Gastrocnemius medialis (tissue), 4 donors: ENCODE measurements at places on chromosomes 7 and 10. TPM values are rescaled to one million over a fixed set of nuclear protein-coding genes. Genes with fewer than 3 reads are reported as not detected.

The SAP25 gene
- not detected for total RNA-seq

The ANKRD2 gene
- total RNA-seq: 912 TPM

- no peak for DNase-seq
Observed at GRCh38 chr10:85976267-85976793, 390.3 kb downstream of the GRID1 start.

DNA sequence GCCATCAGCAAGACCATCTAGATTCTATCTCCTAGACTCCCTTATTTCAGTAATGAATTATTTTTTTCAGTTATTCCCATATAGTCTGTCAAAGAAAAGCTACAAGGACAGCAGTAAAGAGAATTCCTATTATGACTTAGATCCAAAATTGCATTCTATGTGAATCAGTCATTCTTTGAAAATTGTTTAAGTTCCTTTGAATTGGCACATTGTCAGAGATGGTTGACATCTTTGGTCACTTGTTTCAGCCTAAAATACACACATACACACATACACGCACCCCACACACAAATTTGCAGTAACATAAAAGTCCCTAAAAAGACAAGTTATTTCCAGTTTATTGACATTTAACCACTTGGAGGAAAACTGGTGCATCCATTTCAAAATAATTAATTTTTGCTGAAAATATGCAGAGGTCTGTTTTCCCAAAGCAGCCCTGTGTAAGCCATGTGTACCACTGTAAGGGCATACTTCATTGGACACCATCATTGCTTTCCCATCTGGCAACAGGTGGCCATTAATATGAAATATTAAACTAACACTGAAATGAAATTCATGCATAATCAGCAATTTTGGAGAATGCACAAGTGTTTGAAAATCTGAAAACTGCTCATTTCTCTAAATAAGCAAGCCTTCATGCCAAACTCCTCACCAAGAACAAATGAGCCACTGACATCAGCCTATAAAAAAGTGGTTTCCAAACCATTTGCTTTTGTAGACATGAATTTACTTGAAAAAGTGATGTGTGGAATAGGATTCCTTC is 121.7 kb upstream of the COL1A2 start:
- DNase-seq: no peak

- no peak for DNase-seq
Observed at GRCh38 chr10:67036808-67037207, 111.0 kb downstream of the LRRTM3 start.

- no peak for DNase-seq
Observed at GRCh38 chr7:116582164-116582732, 57.4 kb downstream of the CAV1 start.

- DNase-seq: no peak
Observed at GRCh38 chr10:3233486-3233990, 61.0 kb upstream of the PITRM1 start.

GRCh38 chr7:132240262-132240661 is 336.0 kb downstream of the PLXNA4 start:
- no peak for DNase-seq

GRCh38 chr7:112833082-112833481 is 42.9 kb upstream of the TMEM168 start:
- DNase-seq: no peak

- DNase-seq: no peak
Observed at GRCh38 chr10:76001019-76001418, 569.6 kb downstream of the LRMDA start.
